Left kidney (tissue), 8 donors: ENCODE measurements at places on chromosomes 6 and 20. TPM values are rescaled to one million over a fixed set of nuclear protein-coding genes. Genes with fewer than 3 reads are reported as not detected.

The SLC2A10 gene
- 16.6 TPM for polyA plus RNA-seq

DNA sequence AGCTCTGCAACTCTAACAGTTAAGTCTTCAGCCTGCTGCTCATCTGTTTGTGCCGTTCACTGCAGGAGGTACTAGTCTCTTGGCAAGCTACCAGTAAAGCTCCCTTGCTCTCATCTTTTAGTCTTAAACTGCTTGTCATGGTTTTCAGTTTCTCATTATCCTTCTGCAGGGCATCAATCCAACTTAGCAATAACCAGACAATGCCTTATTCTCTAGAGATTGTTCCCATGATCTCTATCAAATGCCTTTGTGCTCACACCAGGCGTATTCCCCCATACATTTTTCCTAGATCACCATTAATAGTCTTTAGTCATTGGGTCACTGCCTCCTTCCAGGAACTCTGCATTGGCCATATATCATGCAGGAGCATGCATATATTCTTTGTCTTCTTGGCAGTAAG lies 171.3 kb downstream of the GRM1 start:
- DNase-seq, result no peak

DNA sequence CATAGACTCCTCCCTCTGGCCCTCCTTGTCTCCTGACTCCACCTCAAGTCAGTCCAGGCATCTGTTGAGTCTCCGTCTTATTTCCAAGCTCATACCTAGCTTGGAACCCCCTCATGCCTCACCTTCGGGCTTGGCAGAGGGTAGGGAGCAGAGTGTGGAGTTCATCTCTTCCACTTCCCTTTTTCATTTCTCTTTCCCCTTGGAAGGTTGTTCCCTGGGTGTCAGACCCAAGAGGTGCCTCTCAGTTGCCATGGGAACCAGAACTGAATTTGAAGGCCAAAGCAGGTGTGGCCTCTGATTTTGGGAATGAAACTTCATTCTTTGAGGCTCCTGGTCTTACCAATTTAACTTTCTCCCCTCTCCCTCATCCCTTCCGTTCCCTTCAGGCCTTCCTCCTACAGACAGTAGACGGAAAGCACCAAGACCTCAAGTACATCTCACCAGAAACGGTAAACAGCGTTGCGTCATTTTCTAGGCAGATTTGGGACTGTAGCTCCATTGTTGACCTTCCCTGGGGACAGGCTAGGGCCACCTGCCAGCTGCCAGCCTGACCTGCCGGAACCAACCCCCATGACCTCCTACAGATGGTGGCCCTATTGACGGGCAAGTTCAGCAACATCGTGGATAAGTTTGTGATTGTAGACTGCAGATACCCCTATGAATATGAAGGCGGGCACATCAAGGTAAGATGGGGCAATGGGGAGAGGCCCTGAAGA lies 6.6 kb downstream of the CDC25B start:
- no peak for DNase-seq

DNA sequence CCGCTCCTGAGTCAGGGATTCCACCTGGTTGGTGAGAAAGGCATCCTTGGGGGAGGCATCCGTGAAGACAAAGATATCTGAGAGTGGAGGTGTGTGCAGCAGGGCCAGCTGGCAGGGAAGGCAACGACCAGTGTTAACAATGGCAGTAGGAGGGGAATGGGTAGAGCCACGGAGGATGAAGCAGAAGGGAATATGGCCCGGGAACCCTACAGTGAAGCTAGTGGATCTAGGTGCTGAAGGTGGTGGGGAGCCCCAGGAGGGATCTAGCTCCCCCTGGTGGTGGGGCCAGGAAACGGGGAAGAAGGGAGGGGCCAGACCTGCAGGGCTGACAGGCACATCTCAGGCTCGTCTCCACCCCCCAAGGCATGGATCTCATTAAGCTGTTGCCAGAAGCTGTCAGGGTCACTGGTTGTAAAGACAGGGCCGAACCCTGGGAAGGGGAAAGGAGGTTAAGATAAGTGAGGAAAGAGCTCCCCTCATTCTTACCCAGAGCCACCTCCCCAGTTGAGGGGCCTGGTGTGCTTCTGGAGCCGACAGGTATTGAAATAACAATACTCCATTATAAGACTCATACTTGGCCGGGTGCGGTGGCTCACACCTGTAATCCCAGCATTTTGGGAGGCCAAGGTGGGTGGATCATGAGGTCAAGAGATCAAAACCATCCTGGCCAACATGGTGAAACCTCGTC lies 7.3 kb downstream of the VWA7 start:
- DNase-seq, result no peak

DNA sequence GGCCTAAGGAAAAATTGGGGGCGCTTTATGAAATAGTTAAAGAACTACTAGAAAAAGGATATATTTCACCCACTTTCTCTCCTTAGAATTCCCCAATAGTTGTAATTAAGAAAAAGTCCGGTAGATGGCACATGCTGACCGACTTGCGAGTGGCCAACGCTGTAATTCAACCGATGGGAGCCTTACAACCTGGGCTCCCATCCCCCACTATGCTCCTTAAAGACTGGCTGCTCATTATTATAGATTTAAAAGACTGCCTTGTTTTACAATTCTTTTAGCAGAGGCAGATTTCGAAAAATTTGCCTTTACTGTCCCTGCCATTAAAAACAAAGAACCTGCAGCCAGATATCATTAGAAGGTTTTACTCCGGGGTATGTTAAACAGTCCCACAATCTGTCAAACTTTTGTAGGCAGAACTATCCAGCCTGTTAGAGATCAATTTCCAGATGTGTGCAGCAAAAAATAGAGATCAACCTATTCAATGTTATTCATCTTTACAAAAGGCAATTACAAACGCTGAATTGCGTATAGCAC lies 58.5 kb upstream of the PRSS16 start:
- DNase-seq, result peak; percentile 92

DNA sequence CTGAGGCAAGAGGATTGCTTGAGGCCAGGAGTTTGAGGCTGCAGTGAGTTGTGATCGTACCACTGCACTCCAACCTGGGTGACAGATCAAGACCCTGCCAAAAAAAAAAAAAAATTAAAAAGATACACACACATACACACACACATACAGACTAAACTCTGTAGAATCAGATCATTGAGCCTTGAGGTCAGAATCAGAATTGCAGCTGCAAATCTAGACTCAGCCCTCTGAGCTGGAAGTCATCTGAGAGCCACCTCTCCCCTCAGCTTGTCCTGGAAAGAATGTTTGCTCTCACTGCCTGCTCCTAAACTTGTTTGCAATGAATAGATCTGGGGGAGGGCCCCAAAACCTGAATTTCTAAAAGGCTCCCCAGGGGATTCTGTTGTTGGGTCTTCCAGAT lies 41.4 kb upstream of the ANGPT4 start:
- DNase-seq, result no peak

DNA sequence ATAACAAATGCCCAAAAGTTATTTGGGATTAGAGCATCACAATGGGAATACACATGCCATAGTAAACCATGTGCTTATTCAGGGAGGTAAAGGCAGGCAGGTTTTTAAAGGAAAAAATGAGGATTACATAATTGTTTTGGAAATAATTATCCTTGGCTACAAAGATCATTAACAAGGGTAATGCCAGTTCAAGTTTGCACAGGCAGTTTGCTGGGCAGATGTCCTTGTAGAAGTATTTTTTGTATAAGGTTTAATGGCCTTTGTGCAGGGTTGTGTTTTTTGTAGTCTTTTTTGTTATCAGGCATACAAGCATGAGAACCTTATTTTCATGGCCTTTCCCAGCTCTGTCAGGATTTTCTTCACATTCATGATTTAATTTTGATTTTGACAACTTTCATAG lies 24.7 kb downstream of the FBXO9 start:
- DNase-seq, result no peak

DNA sequence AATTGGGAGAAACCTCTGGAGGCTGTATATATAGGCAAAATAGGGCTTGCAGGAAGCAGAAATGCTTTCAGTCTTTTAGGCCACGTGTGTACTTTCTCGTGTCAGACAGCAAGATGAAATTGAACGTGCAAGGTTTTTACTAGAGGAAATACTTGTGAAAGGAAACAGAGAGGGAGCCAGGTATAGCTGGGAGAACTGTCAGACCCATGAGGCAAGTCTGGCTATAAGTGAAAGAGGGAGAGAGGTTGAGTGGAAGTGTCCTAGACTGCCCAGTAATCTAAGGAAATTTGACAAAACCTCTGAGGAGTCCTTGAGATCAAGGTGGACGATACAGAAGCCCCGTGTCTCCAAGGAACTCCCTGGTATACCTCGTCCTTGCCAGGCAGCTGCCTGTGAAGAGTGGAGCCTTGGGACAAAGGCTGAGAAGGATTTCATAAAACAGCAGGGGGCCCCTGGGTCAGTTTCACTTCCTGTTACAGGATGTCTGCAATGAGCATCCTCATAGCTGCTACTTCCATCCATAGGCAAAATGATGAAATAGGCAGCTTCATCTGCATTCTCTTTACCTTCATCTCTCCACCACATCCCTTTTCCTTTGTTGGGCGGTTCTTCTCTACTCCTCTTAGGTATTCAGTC lies 114.4 kb upstream of the MAP3K7 start:
- DNase-seq, result no peak

DNA sequence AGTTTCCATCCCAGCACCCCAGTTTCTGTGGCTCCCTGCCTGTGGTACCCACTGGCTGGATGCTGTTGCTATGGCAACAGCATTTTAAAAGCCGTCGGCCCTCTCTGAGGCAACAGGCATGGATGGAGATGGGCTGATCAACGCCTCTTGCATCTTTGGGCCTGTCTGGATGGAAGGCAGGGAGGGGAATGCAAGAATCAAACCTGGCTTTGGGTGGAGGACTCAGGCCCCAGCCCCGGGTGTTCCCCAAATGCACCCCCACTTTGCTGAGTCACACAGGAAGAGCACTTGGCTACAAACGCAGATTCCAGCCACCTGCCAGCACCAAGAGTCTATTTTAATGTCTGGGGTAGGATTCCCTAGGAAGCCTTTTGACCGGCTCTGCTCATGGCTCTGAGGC lies 45.7 kb upstream of the TGM2 start:
- DNase-seq, result no peak

- no peak for DNase-seq
Observed at GRCh38 chr20:48284315-48284714, 499.0 kb upstream of the SULF2 start.

DNA sequence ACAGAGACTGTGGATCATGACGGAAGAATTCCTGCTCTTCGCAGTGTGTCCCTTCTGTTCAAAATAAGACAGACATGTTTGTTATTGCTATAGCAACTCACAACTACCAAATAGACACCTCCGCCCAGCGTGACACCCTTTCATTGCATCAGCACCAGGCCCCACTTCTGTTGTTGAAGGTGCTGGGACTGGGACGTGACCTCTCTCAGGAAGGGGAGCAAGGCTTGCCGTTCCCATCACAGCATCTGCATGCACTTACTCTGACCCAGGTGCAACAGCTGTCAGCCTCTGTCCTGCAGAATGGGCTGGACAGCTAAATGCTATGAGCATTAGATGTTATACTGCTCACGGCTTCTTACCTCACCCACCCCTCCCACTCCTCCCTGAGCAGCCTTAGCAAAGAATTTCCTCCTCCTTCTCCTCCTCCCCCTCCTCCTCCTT lies 94.1 kb downstream of the DACT2 start:
- DNase-seq, result no peak

DNA sequence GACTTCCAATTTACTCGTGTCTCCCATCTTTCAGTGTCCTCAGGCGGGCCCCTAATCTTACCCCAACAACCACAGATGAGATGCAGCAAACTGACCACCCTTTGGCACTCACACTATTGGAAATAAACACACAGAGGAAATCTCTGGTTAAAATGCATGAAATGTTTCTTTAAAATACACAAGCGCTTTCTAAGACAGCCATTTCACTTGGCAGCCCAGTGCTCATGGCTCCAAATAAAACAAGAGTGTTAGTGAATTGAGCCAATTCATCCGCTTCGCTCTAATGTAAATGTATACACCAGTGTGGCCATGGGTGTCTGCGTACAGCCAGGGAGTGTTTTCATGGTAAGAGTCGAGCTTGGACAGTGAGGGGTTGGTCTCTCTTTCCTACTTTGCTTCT lies 282.9 kb downstream of the CLIC5 start:
- DNase-seq, result no peak

DNA sequence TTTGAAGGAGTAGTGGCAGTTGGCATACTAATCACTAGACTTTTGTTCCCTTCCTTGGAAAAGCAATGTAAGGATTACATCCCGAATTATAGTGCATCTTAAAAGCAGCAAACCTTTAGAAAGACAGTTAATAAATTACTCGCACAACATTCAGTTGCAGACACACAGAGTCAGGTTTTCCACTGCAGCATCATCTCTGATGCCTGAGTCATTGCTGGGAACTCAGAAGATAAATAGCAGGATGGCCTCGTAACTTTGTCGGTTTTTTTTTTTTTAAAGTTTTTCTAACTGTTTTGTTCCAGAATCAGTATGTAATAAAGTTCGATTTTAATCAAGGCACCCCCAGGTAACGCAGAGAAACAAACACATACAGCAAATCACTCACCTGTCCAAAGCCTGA lies 34.3 kb downstream of the GJA10 start:
- no peak for DNase-seq

GRCh38 chr20:25275813-25276532 lies 28.1 kb downstream of the PYGB start:
- DNase-seq, result no peak

DNA sequence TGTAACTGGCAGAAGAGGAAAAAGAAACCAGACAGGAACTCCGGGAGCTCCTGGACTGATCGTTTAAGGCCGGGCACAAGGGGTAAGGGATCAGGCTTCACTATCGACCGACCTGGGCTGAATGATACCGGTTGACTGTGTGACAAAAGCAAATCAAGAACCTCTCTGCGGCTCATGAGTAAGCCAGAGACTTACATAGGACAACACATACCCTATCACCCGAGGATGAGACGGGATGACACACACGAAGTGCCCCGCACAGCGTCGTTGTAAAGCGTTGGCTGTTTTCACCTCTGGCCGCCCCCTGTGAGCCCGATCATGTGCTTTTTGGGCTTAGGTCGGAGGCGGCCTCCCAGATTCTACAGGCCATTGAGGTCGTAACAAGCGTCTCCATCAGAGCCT lies 695 bp upstream of the TGIF2 start:
- peak; percentile 22 for DNase-seq

DNA sequence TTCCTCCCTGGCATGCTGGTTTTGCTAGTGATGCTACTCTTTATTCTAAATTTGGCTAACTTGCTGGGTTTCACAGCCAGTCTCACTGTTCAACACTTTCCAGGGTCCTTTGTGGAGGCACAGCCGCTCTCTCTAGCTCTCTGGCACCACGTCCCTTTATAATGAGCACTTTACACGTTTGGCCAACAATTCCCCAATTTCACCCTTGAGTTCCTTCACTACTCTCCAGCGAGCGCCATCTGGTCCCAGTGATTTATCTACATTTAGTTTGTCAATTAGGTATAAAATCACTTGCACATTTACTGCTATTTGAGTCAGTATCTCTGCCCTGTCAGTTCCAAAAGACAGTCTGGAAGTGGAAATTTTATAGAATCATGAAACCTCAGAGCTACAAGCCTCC lies 241.9 kb upstream of the MOCS1 start:
- no peak for DNase-seq

GRCh38 chr6:132734694-132735236 lies 20.9 kb upstream of the VNN1 start:
- no peak for DNase-seq
